ENCODE measurements at places on chromosomes 2 and 18.

DNA sequence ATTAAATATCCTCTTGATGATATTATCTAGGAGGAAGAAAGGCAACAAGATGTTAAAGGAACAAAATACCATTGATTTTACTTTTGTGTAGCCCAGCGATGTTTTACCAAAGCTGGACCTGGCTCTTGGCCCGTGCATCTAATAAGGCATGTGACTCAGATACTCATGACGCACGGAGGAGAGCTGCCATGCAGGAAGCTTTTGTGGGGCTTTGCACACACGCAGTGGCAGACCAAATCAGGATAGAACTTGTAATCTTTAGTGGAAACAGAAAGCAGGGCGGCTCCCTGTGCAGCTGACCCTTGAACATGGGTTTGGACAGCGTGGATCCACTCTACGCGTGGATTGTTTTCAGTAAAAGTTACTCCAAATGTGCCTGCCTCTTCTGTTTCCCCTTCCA is 190.0 kb downstream of the NAPG start:
- no peak for DNase-seq

DNA sequence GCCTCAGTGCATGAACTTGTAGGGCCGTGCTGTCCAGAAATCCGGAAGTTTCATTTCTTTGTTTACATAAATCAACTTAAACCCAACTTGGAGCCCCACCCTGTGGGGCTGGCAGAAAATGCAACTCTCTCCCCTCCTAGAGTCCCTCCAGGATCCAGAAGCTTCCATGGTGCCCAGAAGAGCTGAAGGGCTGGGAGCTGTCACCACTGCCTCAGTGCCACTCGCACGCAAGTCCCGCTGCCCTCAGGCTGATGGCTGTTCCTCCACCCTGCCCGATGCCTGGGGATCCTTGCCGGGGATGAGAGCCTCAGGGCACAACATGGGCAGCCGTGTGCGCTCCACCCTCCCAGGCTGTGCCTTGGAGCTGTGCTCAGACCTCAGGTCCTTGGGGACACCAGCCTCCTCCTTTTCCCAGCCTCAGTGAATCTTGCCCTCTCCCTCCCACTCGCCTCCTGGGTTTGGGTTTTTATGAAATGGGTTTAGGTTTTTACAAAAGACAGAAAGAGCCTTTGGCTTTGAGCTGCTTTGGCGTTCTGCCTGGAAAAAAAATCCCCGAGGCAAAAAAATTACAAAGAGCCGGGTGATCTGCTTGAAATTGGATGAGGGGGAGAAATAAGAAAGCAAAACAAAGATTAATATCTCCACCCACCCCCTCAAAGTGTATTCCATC is 155.2 kb downstream of the TWIST2 start:
- no peak for DNase-seq

GRCh38 chr18:48395646-48396045 is 13.5 kb downstream of the ZBTB7C start:
- DNase-seq = no peak

DNA sequence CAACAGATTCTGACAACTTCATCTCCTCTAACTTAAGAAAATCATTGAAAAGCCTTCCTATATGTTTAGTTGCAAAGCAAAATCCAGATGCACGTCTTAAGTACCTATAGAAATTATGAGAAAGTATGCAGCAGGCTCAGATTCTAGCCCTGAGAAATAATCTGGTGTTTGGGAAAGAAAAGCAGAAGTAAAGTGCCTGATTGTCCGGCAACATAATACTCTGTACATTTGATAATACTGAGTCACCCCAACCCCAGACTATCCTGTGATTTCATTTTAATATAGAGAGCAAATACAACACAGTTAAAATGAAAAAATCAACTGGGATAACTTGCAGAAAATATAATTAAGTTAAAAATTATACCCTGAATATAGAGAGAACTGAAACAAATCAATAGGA is 13.5 kb downstream of the RFX8 start:
- DNase-seq = no peak

- no peak for DNase-seq
Observed at GRCh38 chr2:228801451-228801850, 469.6 kb downstream of the PID1 start.

DNA sequence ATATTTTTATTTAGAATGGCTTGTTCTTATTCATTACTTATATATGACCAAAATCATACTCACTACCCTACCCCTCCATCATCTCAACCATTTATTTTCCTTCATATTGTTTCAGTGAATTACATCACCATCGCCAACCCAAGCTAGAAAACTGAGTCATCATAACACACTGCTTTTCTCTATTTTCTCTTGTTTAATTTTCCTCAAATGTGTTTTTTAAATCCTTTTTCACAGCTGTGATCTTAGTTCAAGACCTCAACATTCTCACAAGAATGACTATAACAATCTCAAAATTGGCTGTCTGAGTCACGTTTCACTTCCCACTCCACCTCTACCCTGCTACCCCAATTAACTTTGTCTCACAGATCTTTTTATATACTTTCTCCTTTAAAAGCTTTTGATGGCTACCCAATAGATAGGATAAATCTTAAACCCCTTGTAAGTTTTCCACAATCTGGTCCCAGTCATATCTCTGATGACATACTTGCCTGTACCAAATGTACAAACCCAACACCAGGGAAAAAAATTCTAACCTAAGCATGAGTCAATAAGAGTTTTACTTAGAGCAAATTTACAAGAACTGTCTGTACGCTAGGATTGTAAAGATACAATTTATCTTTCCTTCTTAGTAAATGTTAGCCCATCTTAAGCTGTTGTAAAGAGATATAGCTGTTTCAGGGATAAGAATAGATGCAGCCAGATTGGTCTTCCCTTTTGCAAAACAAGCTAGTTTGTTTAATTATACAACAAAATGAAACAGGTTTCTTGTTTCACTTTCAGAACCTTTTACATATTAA is 635.1 kb upstream of the SLC39A10 start:
- no peak for DNase-seq

DNA sequence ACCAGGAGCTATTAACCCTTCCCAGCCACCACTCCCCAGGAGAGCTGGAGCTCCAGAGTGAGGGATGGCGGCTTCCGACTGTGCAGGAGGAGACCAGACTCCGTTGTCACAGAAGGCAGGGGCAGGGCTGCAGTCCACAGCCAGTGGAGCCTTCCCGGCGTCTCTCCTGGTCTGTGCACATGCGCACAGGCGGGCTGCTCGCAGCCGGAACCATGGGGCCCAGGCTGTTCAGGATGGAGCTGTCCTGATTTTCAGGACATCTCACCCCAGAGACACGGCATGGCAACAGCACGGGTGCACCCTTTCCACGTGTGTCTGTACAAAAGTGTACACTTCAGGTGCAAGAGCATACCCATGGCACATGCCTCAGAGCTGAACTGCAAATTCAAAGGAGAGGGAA is 28.9 kb downstream of the EIPR1 start:
- no peak for DNase-seq

All from stimulated activated CD4-positive, alpha-beta T cell treated with anti-CD3 and anti-CD28 coated beads, Interleukin-15, amount 100 ng/mL, for 1 hour (primary cell).